Vagina (tissue), 2 donors: ENCODE measurements at places on chromosomes 11 and 22.

DNA sequence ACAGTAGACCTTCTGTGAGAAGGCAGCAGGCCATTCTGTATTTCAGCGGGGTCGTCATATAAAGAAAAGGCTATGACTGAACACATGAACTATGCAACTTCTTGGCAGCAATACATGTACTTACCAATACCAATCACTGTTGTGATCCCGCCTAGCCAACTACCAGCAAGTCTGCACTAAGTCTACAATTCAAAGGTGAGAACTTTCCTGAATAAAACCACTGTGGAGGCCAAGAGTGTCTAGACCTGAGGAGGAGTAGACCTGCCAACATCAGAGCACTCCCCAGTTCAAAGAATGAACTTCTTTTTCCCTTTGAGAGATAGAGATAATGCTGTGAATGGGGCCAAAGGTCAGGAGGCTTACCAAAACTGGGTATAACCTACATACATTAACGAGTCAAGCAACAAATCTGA lies 108.2 kb downstream of the SIK3 start:
- DNase-seq: no peak

DNA sequence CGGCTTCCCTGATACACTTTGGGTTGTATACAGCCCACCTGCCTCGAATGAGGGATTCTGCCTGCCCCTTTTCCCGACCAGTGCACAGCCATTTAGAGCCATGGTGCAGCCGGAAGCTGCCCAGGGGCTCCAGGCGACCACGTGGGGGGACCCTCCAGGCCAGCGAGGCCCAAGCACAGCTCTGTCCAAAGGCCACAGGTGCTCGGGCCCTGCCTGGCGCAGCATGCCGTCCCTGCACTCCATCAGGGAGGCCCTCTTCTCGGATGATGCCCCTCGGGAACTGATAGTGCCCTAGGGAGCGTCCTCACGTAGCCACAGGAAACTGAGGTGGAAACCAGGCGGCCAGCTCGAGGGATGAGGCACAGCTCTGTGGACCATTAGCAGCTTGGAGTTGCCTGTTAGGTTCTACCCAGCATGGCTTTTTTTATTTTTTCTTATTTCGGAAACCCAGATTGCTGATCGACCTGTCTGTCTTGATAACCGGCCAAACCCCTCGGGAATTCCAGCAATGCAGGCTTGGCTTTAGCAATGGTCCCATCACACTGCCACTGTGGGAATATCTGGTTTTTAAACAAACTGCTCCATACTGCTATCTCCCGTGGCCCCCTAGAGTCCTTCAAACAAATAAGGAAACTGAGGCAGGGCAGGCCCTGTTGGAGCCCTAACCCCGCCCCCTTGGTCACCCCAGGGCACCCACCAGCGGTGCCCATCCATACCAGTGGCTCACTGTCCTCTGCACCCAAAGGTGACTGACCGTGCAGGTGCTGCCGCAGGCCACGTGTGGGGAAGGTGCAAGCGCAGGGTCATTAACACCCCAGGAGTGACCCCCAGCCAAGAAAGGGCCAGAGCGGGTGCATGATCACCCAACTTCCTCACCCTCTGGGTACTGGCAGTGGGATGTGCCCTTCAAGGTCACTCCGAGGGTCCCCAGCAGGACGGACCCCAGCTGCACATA lies 8.0 kb downstream of the ANO1 start:
- no peak for DNase-seq

DNA sequence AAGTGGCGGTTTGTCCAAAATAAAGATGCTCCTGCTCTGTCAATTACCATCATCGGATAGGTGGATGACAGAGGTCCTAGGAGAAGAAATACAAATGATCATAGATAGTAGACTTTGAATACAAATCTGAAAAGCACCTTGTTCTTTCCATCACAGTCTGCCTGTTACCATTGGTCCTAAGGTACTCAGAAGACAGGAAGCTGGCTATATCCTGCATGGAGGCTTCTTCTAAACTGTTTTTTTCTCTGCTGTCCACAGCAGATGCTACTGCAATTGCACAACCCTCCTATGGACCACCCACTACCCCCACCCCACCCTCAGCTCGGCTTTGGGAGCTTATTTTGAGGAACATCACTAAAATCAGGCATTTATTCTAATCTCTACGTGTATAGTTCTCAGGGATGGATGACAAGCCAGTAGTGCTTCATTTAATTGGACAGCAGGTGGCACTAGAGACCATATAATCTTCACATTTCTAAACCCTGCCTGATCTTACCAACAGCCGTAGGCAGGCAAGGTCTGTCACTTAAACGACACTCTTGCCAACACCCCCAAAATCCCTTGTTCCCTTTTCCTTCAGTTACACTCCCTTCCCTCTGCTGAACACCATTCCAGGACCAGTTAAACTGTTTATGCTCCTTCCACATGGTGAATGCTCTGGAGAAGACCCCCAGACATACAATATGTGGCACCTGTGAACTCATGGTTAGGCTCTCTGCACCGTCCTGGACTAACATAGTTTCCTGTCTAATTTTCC lies 6.6 kb upstream of the PTS start:
- no peak for DNase-seq

- DNase-seq: no peak
Observed at GRCh38 chr11:134691985-134692384, 279.9 kb upstream of the B3GAT1 start.

GRCh38 chr22:37166675-37167066 lies 17.0 kb upstream of the IL2RB start:
- no peak for DNase-seq

- no peak for DNase-seq
Observed at GRCh38 chr11:123375832-123376231, 54.2 kb upstream of the GRAMD1B start.

DNA sequence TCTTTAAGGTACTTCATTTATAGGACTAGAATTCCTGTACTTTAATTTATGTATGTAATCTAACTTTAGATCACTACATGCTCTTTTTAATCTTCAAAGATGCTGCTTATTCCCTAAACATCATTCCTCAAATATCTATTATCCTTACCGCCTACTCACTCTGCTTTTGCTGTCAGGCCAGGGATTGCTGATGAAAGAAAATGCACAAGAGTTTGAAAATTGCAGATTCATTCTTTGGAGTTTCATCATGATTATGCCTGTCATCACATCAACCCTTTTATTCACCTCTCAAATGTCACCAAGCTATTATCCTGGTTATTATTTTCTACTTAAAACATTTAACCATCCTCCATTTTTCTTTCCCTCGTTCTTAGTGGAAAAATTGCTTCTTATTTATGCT lies 802.7 kb downstream of the METTL15 start:
- DNase-seq: no peak

GRCh38 chr11:92834296-92835020 lies 135.0 kb upstream of the MTNR1B start:
- DNase-seq: no peak

GRCh38 chr22:29342177-29342576 lies 26.7 kb upstream of the RASL10A start:
- no peak for DNase-seq

DNA sequence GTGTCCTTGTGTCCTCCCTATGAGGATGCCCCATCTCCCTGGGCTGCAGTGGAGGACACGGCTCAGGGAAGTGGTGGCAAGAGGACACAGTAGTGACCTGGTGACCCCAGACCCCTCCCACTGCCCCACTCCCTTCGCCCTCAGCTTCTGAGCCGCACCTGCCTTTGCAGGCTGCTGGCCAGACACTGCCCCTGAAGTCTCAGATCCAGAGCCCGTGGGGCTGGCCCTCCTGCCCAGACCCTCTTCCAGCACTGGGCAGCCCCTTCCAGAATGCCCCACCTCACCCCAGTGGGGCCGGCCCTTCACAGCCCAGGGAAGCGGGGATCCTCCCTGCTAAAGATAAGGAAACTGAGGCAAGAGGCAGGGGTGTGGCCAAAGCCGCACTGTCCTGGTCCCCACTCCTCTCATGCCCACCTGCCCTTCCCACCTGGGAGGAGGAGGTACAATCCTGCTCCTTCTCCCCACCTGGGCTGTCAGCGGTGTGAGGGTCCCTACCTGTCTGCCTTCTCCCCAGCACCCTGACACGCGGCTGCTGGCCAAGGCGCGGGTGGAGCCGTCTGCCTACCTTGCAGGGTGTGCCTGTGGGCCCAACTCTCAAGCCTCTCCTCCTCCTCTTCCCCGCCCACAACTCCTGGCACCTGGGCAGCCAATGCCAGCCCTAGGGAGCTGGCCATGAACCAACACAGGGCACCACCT lies 17.3 kb downstream of the TRPM5 start:
- no peak for DNase-seq

DNA sequence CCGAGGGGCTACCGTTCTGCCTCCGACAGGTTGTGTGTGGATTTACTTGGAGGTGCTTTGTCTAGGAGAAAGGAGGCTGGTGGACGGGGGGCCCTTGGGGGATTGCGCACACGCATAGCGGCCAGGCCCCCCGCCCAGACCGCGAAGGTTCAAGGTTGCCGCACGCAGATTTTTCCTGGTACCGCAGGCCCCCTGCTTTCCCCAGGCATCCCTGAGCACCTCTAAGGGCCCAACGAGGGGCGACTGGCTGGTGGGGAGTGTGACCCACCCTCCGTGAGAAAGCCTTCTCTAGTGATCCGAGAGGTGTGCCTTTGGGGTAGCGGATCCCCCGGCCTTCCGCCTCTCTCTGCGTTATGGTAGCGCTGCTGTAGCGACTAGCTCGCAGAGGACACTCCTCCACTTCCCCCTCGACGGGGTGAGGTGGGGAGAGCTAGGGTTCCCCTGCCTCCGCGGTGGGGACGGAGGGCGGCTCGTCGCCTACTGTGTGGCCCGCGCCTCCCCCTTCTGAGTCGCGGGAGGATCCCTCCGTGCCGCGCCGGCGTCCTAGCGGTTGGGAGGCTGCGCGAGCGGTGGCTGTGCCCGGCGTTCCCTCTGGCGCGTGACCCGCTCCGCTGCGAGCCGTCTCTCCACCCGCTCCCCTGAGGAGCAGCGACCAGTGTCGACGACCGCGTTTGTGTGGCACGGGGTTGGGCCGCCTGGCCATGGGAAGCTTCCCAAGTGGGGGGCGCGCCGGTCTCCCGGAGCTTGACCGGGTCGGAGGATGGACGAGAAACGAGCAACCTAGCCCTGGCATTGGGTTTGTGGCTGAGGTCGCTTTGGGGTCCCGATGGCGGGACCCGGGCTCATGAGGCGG lies 3900.0 kb upstream of the OR11H1 start:
- peak; percentile 96 for DNase-seq

GRCh38 chr11:69037544-69037943 lies 11.2 kb upstream of the TPCN2 start:
- DNase-seq: no peak

DNA sequence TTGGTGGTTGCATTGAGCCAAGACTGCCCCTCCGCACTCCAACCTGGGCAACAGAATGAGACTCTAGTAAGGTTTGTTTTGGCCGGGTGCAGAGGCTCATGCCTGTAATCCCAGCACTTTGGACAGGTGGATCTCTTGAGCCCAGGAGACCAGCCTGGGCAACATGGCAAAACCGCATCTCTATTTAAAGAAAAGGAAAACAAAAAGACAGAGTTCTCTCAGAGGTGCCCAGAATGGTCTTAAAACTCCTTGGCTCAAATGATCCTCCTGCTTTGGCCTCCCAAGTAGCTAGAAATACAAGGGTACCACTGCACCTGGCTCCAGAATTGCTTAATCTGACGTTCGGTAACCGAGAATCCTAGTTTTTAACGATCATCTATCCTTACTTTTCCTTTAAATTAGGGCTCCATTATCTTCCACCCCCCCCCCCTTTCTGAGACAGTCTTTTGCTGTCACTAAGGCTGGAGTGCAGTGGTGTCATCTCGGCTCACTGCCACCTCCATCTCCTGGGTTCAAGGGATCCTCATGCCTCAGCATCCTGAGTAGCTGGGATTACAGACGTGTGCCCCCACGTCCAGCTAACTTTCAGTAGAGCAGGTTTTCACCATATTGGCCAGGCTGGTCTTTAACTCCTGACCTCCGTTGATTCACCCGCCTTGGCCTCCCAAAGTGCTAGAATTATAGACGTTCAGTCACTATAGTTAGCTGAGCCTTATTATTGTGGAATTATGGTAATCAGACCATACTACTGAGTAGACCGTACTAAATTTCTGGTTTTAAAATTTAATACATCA lies 1.7 kb downstream of the RPS25 start:
- no peak for DNase-seq

DNA sequence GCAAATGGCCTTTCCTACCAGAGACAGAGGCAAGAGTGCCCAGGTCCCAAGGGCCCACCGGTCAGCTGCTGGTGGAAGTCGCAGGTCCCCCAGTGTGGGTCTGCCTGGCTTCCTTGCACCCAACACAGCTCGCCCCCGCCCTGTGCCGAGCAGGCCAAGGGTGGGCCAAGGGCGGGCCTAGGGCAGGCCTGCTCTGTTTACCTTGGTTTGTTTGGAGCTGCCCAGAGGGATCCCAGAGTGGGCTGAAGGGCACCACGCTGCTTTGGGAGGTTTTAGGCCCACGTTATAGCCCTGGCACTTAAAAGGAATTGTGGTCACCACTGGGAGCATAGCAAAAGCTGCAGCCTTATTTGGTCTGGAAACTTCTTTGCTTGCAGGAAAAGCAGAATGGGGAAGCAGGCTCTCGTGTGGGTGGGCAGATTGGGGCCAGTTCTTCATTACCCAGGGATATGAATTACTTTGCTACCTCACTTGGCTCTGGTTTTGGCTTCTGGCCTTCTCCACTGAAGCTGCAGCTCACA lies 38.0 kb downstream of the MRGPRD start:
- no peak for DNase-seq

DNA sequence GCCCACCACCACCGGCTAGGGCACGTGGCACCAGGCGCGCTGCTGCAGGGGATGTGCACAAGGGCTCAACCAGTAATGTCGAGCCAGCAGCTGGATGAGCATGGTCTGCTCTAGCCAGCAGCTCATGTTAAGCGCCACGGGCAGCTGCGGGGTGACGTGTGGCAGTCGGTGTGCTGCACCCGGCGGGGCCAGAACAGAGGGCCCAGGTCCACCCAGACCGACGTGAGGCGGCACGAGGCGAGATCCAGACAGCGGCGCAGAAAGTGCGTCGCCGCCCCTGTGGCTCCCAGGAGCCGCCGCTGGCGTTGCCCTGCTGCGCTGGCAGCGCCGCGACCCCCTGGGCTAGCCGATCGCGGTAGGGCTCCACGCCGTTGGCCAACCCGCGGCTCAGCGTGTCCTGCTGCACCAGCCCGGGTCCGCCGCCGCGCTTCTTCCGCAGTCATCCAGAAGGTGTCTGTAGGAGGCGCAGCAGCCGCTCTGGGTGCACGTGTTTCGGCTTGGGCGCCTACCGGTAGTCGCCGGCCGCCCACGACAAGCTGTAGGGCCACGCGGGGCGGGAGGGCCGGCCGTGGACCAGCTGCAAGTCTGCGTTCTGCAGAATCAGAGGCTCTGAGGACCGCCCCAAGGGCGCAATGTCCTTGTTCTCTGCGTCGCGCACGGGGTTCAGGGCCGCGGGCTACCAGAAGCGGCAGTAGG lies 4.6 kb upstream of the GALR3 start:
- no peak for DNase-seq

DNA sequence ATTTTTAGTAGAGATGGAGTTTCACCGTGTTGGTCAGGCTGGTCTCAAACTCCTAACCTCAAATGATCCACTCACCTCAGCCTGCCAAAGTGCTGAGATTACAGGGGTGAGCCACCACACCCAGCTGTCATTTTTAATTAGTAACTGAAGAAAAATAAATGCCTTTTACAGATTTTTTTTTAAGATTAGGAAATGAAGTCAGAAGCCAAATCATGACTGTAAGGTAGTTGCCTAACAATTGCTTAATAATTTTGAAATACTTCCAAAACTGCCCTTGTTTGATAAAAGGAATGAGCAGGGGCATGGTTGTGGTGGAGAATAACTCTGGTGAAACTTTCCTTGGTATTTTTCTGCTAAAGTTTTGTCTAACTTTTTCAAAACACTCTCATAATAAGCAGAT lies 98.9 kb upstream of the SLC5A12 start:
- no peak for DNase-seq
